ENCODE measurements at places on chromosomes 5 and 9.

DNA sequence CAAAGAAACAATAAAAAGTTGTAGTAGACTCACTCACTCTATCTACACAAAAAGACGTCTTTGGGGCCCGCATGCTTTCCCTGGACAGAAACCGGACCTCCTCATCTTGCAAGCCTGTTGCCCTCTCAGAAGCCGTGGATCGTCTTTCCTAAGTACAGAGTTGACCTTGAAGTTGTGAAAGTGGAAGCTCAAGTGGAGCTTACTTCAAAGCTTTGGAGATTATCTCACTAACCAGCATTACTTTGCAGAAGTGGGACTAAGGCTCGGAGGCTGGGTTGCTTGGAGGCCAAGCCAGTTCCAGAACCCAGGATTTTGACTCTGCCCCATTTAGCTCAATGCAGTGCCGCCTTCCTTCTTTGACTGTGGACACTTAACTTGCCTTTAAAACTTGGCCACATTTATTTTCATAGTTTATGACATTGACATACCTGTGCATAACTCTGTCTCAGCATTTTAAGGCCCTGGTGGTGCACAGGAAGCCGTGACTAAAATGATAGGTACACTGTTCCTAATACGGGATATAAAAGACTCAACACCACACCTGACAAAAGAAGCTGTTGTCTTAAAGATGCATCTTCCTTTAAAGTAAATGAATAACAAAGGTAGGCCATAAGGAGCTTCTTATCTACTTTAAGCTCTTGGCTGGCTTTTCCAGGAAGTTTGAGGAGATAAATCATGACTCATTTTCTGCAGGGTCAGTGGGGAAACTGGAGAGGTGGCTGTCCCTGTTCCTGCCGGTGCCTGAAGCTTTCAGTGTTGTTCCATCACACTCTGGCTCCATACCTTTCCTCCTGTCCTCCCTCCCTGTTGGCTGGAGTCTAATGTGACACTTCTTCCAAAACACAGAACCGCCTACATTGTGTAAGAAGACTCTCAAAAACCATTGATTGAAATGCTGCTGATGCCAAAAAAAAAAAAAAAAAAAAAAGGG is 10.7 kb downstream of the SLC25A25 start:
- ATAC-seq = peak; percentile 78

DNA sequence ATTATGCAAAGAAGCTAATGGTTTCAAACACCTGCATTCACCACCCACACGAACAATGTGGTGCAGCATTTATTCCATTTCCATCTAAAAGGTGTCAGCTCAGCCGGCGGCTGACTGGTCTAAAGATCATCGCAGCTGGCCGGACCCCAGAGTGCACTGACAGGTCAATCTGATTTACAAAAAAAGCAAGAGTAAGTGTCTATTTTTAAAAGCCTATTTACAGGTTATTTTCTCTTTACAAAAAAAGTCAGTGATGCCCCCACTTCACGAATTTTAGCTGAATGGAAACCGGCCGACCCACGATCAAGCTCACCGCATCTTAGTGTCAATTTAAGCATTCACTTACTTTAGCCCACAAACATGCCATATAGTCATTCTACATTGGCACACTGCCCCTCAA is 58.3 kb downstream of the SEMA4D start:
- no peak for ATAC-seq

GRCh38 chr5:35404701-35405100 is 174.4 kb upstream of the PRLR start:
- no peak for ATAC-seq

- no peak for ATAC-seq
Observed at GRCh38 chr9:116844621-116845020, 157.5 kb downstream of the TRIM32 start.

DNA sequence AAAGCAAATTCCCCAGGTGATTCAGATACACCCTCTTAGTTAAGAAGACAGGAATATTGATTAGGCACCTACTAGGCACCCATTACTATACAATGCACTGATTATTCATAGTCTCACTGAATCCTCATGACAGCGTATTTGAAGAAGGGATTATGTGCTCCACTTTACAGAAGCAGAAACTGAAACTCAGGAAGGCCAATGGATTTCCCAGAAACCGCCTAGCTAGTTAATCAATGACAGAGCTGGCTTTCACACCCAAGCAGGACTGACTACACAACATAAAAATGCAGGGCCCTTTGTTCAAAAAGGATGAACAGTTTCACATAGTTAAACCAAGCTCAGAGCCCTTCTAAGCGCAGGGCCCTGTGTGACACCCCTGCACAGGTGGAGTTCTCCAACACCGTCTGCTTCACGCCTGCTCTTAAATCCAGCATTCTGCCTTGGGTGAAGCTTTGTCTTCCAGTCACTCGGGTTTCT is 117.3 kb downstream of the TTLL11 start:
- peak; percentile 90 for ATAC-seq

DNA sequence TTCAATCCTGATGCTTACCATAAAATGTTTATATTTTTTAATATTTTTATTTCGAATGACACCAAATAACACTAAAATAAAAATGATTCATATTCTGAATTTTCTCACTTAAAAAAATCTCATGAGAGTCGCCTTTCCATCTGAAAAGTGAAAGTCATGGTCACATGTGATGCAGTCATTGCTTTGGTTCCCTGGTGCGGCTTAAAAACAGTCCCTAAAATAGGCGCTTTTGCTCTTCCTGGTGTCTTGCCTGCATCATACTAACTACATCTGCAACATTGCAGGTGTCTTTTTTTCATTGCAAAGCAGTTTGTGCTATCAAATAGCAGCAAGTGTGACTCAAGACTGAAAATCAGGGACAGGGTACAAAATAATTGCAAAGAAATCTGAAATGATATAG is 185.2 kb upstream of the NREP start:
- ATAC-seq = no peak

DNA sequence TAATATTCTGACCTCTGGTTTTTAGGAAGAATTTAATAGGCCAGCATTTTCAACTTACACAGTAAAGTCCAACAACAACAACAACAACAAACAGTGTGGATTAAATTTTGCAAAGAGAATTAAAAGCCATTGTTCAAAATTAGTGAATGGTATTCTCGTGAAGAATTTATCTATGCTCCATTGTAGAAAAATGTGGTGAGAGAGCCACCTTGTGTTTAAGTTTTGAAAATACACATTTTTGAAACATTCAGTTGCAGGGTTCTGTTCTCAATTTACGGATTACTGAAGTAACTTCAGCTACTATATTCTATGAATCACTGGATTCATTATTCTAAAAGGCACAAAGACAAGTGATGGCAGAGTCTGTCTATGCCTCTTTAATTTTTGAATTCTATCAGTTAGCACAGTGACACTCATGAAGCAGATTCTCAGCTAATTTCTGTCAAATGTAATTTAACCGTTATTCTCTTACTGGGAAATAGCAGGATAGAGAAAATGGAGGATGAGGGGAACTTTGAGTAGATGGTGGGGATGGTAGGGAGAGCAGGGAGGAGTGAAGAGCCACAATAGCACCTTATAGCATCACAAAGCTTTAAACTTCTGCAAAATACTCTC is 11.0 kb downstream of the CCDC152 start:
- no peak for ATAC-seq

GRCh38 chr5:73030531-73030930 is 74.7 kb downstream of the FCHO2 start:
- peak; percentile 92 for ATAC-seq

GRCh38 chr5:76953551-76954382 is 922 bp downstream of the CRHBP start:
- no peak for ATAC-seq

DNA sequence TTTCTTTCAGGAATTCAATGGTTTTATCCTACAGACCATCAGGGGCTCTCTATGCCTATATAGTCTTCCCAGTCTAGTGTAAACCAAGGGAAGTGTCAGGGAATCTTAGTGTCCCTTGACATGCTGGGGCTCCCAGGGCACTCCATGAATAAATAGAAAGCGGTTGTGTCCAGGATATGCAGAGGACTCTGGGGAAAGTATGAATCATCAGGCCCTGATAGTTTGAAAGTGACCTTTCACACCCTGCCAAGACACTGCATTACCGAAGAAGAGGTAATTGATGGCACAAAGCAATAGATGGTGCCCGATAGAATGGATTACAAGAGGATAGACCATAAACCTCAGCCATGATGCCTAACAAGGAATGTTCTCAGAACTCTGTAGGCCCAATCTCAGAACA is 163.3 kb upstream of the DAPK1 start:
- no peak for ATAC-seq

DNA sequence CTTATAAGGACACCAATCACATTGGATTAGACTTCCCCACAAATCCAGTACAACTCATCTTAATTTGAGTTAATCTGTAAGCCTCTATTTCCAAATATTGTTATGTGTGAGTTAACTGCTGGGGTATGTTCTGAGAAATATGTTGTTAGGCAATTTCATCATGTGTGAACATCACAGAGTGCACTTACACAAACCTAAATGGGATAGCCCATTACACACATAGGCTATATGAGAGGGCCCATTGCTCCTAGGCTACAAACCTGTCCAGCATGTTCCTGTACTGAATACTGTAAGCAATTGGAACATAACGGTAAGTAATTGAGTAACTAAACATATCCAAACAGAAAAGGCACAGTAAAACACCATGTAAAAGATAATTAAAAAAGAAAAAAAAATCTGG is 19.1 kb upstream of the ARSI start:
- peak; percentile 22 for ATAC-seq

- ATAC-seq = no peak
Observed at GRCh38 chr9:133169102-133169501, 5.4 kb upstream of the GBGT1 start.

- ATAC-seq = no peak
Observed at GRCh38 chr9:29657821-29658220, 2084.5 kb upstream of the C9orf72 start.

- ATAC-seq = no peak
Observed at GRCh38 chr9:31119890-31120454, 1264.5 kb upstream of the ACO1 start.

GRCh38 chr9:89483592-89484474 is 14.1 kb downstream of the SEMA4D start:
- ATAC-seq = peak; percentile 59

DNA sequence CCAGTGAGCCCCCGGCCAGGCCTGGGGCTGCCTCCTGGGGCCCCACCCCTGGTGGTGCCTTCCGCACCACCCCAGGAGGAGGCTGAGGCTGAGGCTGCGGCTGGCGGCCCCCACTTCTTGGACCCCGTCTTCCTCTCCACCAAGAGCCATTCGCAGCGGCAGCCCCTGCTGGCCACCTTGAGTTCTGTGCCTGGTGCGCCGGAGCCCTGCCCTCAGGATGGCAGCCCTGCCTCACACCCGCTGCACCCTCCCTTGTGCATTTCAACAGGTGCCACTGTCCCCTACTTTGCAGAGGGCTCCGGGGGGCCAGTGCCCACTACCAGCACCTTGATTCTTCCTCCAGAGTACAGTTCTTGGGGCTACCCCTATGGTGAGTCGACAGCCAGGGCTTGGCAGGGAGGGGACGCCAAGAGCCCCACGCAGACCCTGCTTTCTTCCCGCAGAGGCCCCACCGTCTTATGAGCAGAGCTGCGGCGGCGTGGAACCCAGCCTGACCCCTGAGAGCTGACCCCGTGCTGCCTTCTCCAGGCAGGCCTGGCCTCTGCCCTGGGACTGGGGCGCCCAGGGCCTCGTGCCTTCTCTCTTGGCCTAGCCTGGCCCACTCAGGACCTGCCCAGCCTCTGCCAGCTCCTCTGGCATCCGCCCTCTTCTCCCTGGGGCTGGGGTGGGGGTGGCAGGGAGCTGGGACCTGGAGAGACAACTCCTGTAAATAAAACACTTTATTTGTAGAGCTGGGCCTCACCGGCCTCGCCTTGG is 4.0 kb upstream of the EHMT1 start:
- no peak for ATAC-seq

DNA sequence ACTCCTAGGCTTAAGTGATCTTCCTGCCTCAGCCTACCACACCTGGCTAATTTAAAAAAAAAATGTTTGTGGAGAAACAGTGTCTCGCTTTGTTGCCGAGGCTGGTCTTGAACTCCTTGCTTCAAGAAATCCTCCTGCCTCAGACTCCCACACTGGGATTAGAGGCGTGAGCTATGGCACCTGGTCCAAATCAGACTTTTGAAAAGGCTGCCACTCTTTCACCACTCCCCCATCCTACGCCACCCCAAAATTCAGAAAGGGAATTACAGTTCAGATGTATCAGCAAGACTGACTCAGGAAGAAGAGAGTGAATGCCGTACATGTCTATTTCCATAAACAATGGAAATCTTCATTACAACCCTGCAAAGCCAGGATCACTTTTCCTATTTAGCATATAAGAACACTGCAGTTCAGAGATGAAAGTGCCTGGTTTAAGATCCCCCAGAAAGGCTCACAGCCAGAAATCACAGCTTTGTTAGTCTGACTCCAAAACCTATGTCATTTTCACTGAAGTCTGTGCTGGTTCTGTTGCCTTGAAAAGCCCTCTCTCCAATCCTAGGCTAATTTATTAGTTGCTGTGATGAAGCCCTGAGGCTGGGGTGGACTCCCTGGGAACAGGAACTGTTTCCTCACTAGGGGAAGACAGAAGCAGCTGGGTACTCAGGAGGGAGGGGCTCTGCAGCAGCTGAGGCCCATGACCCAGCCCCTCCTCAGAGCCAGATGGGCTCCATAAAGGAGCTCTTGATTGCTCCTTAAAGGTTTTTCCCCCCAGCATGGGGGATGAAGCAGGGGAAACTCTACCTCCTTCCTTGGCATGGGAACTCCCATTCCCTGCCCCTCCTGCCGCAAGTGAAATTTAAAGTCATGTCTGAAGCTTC is 3.1 kb downstream of the FBLL1 start:
- no peak for ATAC-seq

DNA sequence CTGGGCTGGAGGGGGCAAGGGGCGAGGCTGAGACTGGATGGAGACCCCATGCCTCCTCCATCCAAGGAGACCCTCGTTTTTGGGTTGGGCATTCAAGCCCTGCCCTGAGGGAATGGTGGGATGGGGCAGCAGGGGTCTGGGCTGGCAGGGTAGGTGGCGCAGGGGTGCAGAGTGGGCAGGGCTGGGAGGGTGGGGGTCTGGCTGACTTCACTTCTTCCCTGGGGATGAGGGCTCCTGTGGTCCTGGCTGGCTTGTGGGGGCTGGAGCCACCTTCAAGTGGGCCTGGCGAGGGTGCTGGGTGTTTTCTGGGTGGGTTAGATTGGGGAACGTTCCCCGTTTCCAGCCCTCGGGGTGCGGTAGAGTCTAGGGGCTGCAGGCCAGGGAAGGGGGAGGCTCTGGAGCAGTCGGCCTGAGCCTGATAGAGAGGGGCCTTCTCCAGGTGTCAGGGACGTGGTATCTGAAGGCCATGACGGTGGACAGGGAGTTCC is 412 bp downstream of the LCN1 start:
- no peak for ATAC-seq

GRCh38 chr5:15521381-15522186 is 21.6 kb downstream of the FBXL7 start:
- ATAC-seq = no peak

GRCh38 chr5:10607666-10608073 is 43.8 kb downstream of the ANKRD33B start:
- ATAC-seq = peak; percentile 28

- no peak for ATAC-seq
Observed at GRCh38 chr5:163867324-163867723, 361.9 kb downstream of the MAT2B start.

GRCh38 chr9:82031538-82032280 is 43.1 kb downstream of the SPATA31D1 start:
- ATAC-seq = peak; percentile 81

Data from esophagus mucosa (tissue), 1 donor.